Activated CD8-positive, alpha-beta T cell treated with anti-CD3 and anti-CD28 coated beads, Interleukin-2, amount 10 ng/mL, durations not matched to agents 7 days and 5 days (primary cell): ENCODE measurements at places on chromosomes 12 and 14.

GRCh38 chr14:91363776-91364523 is 53.7 kb downstream of the CCDC88C start:
- H3K4me1 ChIP-seq, result peaks cover 73% of the 10 kb centered on the region
- no peaks in the 10 kb centered on the region for H3K27me3 ChIP-seq
- no peak for DNase-seq
- H3K27ac ChIP-seq, result peak overlapping the region; percentile 25
- H3K4me3 ChIP-seq, result no peak overlapping the region
- peaks cover 20% of the 10 kb centered on the region for H3K36me3 ChIP-seq

DNA sequence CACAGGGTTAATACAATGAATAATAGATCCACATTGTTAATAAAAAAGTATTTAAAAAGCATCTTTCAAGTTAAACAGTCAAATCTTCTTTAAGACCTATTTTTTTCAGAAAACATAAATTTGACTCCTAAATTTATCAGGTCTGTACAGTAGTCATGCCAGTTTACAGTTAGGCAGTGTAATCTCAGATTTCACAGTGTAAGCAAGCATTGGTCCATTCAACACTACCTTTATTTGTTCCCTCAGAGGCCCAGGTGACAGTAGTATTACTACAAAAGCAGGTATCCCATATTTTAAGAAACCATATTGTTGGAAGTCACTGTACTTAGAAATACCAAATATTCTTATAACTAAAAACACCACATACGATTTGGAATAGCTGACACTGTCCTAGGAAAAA is 6.1 kb downstream of the ATP2B1 start:
- DNase-seq, result no peak
- no peak overlapping the region for H3K27ac ChIP-seq
- peaks cover 21% of the 10 kb centered on the region for H3K4me1 ChIP-seq
- no peaks in the 10 kb centered on the region for H3K27me3 ChIP-seq

DNA sequence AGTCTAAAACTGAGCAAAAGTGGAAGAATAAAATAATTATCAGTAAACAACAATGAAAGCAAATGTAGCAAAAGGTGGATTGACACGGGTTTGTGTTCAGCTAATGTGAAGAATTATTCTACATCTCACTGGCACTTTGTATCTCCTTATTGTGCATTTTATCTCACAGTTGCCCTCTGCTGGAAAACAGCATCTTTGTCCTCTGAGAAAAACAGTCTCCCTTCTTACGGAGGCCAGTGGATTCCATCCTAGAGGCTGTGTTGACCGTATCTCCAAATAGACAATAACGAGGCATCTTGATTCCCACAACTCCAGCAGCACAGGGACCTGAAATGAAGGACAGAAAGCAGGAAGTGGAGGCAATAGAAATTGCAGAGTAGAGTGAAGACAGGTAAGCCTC is 51.3 kb upstream of the PLBD1 start:
- no peaks in the 10 kb centered on the region for H3K4me1 ChIP-seq
- no peak overlapping the region for H3K4me3 ChIP-seq
- peaks cover 3% of the 10 kb centered on the region for H3K27me3 ChIP-seq
- no peaks in the 10 kb centered on the region for H3K36me3 ChIP-seq

DNA sequence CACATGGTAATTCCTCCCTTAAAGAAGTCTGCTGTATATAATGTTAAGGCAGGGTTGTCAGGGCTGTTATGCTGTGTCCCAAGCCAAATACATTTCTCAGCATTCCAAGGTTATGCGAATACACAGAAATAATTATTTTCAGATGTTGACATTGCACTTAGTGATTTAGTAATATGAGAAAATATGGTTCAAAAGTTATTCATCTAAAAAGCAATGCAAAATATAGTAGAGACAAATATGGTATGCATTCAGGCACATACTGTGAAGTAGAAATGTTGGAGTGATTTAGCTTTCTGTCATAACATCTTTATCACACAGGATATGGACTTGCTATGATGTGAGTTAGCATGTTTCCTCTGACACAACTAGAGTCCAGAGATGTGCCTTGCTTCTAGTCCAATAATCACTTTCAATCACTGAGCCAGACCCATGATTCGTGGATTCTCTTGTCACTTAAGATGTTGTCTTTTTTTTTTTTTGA is 70.0 kb downstream of the PDE3A start:
- no peaks in the 10 kb centered on the region for H3K27me3 ChIP-seq
- no peaks in the 10 kb centered on the region for H3K36me3 ChIP-seq
- no peak for DNase-seq

- peaks cover 6% of the 10 kb centered on the region for H3K27me3 ChIP-seq
- DNase-seq, result no peak
- H3K4me3 ChIP-seq, result no peak overlapping the region
- H3K36me3 ChIP-seq, result no peaks in the 10 kb centered on the region
These were observed 41.6 kb upstream of the RIC8B start for GRCh38 chr12:106732890-106733289.
